ENCODE measurements at places on chromosomes 7 and 10.

DNA sequence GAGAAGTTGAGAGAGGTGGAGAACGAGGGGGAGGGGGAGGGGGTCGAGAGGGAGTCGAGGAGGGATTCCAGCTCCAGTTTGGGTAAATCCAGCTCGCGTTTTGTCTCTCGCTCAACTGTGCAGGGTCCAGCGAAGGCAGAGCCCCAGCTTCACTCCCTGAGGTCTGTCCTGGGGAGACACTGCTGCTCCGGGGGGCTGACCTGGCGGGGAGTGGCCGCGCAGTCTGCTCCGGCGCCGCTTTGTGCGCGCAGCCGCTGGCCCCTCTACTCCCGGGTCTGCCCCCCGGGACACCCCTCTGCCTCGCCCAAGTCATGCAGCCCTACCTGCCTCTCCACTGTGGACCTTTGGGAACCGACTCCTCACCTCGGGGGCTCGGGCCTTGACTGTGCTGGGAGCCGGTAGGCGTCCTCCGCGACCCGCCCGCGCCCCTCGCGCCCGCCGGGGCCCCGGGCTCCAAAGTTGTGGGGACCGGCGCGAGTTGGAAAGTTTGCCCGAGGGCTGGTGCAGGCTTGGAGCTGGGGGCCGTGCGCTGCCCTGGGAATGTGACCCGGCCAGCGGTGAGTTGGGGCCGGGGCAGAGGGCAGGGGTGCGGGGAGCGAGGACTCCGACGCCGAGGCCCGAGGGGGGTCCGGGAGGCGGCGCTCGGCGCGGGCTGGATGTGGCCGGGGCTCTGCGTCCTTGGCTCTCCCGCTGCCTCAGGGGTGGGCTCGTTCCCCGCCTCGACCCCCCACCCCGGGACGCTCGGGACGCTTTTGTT is at the start of gene TET1:
TSS of gene TET1 (plus strand) at position 152 of the 757 bp plus-strand sequence. CDS start 12,002 bp downstream, outside the sequence.
- peak; percentile 95 for DNase-seq

DNA sequence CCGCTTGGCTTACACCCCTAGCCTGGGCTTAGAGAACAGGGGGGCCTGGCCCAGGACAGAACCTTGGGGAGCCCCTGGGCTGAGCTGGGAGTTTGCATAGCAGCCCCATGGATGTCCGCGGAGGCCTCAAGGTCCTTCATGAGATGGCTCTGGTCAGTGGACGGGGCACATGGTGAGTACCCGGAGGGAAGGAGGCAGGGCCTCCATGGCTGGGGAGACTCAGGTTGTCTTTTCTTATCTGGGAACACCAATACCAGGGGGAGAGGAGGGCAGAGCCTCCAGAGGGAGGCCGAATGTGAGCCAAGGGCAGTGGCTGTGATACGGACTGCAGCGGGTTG is 64.8 kb downstream of the GLRX3 start:
- DNase-seq = no peak

- peak; percentile 56 for DNase-seq
Observed at GRCh38 chr10:101843032-101844021, at the start of gene KCNIP2. KCNIP2 (minus strand) TSS chr10:101843800; CDS start chr10:101843568, 232 bp downstream.

DNA sequence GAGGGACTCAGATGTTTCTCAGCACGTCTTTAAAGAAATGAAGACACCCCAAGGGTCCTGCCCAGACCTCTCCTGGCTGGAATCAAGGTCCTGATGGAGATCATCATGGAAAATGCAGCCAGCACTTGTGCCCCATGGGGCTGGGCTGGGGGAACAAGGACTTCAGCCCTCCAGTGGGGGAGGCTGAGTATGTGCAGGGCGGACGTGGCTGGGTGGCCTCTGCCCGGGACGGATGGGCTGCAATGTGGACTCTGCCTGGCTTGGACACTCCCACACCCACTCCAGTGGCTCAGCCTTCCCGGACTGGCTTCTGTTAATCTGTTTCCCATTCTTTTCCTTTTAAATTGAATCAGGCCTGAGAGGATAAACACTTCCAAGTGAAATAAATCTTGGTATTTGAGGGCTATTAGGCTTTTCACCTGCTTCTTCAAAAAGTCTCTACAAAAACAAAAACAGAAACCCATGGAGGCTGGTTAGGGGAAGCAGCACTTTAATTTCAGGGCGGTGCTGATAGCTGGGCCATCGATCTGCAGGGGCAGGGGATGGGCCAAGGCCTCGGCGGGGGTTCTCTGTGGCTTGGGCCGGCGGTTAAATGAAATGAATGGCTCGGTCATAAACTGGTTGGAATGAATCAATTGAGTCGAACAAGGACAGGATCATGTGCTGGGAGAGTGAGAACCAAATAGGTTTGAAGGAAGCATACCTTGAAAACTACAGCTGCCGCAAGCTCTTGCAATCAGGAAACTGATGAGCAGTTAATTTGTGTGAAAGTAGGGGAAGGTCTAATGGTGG is 51.4 kb downstream of the ADARB2 start:
- no peak for DNase-seq

GRCh38 chr10:31602541-31603234 is 283.7 kb downstream of the ZEB1 start:
- peak; percentile 94 for DNase-seq

- no peak for DNase-seq
Observed at GRCh38 chr10:13499150-13499549, 29.7 kb downstream of the BEND7 start.

- DNase-seq = no peak
Observed at GRCh38 chr7:36300696-36301350, 88.8 kb upstream of the ANLN start.

Measured in eye (tissue), 1 donor.